ENCODE measurements at places on chromosomes 13 and 19. TPM values are rescaled to one million over a fixed set of nuclear protein-coding genes. Genes with fewer than 3 reads are reported as not detected.

DNA sequence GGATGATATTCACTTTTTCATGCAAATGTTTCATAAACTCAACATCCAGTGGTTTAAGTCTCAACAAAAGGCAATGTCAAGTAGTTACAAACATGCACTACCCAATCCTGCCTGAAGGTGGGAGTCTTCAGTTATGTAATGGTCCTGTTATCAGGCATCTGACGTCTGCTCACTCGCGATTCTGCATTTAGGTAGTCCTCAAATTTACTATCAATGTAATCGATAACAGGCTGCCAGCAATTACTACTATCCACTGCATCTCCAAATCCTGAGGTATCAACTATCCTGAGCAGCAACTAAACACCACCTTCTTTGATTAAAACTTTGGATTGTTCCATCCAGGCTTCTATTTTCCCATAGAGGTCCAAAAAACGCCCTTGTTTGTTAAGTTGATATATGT is 51.2 kb downstream of the NLRP12 start:
- DNase-seq: peak; percentile 83

DNA sequence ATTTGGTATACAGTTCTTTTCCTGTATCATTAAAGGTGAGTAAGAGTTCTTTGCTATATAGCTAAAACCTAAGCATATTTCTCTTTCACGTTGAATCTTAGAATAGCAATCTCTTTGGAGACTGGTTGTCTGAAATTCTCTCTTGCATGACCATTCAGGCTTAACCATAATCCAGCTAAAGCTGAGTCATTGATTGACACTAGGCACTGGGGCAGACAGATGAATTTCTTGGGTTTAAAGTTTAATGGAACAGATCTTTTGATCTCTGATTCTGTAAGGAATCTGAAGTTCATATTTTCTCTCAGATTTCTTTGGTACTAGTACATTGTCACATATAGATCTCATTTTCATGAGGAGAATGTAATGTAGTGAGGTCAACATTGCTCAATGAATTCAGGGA is 397.3 kb upstream of the MIR17HG start:
- peak; percentile 15 for DNase-seq

GRCh38 chr13:78881751-78882150 is 222.8 kb upstream of the OBI1 start:
- peak; percentile 48 for DNase-seq

- DNase-seq: peak; percentile 35
Observed at GRCh38 chr19:13841086-13841961, 35.6 kb upstream of the NANOS3 start.

GRCh38 chr13:40910324-40911050 is 108.6 kb downstream of the ELF1 start:
- no peak for DNase-seq

- DNase-seq: no peak
Observed at GRCh38 chr19:47357788-47358680, 8.9 kb downstream of the DHX34 start.

DNA sequence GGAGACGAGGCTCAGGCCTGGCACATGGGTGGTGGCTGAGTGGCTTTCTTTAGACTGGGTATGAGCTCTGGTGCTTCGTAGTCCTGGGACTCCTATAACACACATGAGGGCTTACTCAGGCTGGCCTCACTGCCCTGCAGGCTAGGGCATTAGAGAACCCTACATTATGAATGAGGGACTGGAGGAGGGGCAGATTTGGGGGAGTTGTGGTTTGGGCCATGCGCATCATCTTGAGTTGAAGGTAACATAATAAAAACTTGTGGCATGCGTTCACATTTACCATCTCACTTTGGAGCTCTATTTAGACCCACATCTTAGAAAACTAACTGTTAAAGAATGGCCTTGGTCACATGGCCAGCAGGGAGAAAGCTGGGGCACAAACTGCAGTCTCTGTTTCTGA is 54.2 kb downstream of the STARD13 start:
- DNase-seq: no peak

- DNase-seq: no peak
Observed at GRCh38 chr19:42065051-42065450, 5.0 kb downstream of the GRIK5 start.

DNA sequence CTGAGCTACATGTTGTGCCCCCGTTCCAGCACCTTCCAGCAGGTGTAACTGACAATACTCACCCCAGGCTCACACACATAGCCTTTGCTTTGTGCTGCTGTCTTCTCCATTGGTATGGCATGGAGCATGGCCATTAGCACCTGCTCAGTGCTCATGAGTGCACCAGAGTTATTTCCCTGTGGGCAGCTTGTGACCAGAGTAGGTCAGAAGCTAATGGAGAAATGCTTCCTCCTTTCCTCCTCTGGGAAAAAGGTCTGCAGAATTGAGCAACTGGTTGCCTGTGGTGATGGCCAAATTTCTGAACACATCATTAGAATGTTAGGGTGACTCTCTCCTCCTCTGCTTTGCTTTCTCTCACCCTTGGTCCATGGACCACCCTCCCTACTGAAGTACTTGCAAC is 344.5 kb upstream of the TMTC4 start:
- DNase-seq: no peak

- DNase-seq: no peak
Observed at GRCh38 chr13:112905619-112905989, 63.4 kb upstream of the MCF2L start.

DNA sequence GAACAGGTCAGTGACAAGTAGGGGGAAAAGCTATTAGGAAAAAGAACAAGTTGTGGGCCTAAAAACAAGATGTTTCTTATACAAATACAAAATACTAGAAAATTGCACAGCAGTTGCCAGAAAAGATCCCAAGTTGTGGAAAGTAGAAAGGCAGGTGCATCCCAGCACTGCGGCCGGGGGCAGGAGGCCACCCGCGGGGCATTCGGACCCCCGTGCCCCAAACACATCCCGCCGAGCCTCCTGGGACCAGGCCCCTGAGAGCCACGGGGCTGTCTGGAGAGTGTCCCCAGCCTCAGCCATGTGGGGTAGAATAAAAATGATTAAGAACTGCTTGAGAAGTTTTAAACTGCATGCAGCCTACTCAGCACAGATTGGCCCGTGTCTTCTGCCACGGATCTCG is 11.4 kb downstream of the RASA3 start:
- no peak for DNase-seq

GRCh38 chr19:51066393-51067186 is 1.7 kb upstream of the KLK13 start:
- no peak for DNase-seq

GRCh38 chr13:112244495-112245177 is 131.5 kb upstream of the SPACA7 start:
- no peak for DNase-seq

GRCh38 chr19:29623726-29624488 is 17.8 kb downstream of the POP4 start:
- DNase-seq: no peak

DNA sequence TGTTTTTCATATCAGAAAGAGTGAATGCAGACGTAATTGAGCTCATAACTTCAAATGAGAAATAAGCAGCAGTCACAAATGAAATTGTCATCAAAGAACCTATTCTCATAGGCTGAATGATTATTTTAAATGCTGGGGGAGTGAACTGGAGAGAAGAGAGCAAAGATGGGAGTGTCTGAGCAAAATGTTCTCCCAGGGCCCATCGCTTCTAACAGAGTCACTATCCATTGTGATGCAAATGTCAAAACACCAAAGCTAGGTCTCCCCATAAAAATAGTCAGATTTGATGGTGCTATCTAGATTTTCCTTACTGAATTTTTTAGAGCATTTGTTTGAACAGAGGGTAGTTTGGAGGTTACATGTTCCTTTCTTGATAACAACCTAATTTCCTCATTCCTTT is 278.7 kb downstream of the PCDH9 start:
- DNase-seq: no peak

GRCh38 chr13:77267362-77267761 is 59.5 kb downstream of the MYCBP2 start:
- DNase-seq: no peak

GRCh38 chr13:93055233-93055632 is 171.4 kb upstream of the GPC6 start:
- no peak for DNase-seq

DNA sequence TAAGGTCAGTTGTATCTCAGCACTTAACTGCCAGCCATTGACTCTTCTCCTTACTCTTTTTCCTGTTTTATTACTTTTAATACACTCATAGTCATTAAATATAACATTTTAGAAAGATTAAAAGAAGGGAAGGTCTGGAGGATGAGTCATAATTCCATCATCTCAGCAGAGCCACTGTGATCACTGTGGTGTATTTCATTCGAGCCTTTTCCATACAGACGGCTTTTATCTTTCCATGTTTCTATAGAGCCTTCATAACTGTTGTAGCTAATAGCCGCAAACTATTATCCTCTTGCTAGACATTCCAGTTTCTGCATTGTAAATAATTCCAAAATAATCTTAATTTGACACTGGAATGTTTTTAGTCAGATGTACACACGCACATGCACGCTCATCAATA is 4.7 kb upstream of the FLT1 start:
- no peak for DNase-seq

DNA sequence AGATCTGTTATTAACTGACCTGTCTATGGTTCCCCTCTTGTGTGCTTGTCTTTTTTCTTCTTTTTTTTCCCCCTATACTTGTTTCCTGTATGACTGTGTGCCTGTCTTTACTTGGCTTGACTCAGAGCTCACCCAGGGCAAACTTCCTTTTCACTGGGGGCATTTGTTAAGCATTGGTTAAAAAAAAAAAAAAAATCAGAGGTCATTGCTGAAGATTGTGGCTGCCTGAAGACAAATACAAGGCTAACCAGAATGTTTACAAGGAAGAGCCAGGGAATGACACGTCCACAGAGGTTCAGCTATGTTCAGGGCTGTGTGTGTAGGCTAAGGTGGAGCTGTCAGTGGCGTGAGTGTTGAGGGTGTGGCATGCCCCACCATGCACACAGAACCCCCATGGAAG is 47.1 kb downstream of the LNX2 start:
- peak; percentile 11 for DNase-seq

DNA sequence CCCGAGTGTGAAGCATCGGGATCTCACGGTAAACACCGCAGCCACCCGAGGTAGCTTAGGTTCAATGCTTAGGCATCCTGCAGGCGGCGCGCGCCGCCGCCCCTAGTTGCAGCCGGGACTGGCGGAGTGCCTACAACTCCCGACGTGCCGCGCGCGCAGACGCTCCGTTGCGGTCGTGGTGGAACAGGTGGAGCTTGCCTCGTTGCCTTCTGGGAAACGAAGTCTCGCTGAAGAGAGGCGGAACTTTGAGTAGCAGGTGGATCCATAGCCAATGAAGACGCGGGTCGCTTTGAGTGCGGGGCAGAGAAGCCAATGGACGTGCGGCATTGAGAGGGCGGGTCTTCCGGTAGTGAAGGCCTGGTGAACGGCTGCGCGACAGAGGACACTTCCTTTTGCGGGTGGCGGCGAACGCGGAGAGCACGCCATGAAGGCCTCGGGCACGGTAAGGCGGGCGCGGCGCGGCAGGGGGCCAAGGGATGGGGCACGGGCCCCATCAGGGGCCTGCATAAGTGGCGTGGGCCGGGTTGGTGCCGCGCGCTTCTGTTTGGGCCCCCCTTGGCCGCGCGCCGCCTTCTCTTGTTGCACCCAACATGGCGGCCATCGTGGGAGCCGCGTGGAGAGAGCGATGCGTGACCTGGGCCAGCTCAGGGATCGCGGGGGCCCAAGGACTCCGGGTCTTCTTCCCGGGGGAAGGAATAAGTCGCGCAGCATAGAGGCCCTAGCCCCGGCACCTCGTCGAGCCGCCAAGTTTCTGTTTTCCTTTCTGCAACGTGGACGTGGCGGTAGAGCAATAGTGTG is at the start of gene RPL18A:
Gene RPL18A (plus strand): TSS at position 378 of the 798 bp plus-strand sequence. CDS start 47 bp downstream, at position 425.
- peak; percentile 99 for DNase-seq

GRCh38 chr19:2047449-2048103 is 3.5 kb downstream of the MKNK2 start:
- DNase-seq: peak; percentile 63

DNA sequence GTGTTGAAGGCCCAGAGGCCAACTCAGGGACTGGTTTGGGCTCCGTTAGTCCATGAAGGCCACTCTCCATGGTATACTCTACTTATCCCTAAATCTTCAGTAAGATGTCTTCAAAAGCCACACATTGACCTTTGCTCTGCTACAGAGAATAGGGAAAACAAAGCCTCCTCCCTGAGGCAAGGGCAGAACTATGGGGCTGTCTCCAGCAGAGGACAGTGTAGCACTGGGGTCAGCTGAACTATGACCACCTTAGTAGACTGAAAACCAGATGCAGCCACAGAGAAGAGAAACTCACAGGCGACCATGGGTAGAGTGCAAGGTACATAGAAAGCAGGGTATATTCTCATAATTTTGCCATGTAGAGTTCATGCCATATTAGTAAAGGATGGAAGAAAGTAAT is 587.4 kb downstream of the LMO7 start:
- DNase-seq: no peak

GRCh38 chr13:45521297-45521696 is 56.6 kb downstream of the COG3 start:
- peak; percentile 35 for DNase-seq

DNA sequence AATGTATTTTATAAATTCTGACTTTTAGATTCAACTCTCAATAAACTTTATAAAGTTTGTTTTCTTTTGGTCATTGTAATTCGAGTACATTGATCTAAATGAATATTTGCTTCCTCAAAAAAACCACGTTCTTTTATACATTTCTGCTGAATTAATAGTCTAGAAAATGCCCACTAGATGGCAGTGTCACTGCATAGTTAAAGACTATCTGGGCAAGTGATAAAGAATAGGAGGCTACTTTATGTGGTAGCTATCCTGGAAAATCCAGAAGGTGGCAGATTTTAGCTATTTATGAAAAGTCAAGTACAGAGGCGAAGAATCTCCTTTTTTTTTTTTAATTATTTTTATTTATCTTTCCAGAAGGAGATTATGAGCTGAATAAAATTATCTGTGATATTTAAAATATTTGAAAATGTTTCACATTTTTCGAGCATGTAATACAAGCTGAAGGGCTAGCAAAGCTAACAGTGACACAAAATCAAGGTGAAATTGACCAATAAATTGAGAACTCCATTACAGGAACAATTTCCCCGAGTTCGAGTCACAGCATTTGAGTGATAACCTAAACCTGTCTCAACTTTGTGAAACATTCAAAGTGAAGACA is 221.8 kb downstream of the OLFM4 start:
- DNase-seq: peak; percentile 90

GRCh38 chr13:49336655-49337054 is 88.9 kb downstream of the CDADC1 start:
- DNase-seq: no peak

- no peak for DNase-seq
Observed at GRCh38 chr13:22064854-22065620, 394.2 kb downstream of the FGF9 start.

- DNase-seq: no peak
Observed at GRCh38 chr19:14577885-14578427, 4.9 kb upstream of the CLEC17A start.

DNA sequence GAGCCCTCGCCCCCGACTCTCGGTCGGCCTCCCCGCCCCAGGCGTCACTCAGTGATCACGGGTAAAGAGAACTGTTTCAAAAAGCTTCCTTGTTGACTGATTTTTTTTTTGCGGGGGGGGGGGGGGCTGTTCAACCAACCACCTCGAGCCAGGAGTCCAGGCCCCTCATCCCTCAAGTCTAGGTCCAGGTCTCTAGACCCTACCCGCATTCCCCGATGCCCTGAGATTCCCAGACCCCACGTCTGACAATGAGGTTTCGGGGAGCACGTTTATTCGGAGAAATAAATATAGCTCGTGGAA is 4.3 kb downstream of the HRC start:
- DNase-seq: no peak

GRCh38 chr13:51291341-51291740 is 48.1 kb upstream of the SERPINE3 start:
- DNase-seq: peak; percentile 26

The GAS6 gene
- polyA plus RNA-seq: 146 TPM

The ICAM4 gene
- 5.6 TPM for polyA plus RNA-seq

The C19orf85 gene
- not detected for polyA plus RNA-seq

The LILRA5 gene
- polyA plus RNA-seq: not detected

The ZNF548 gene
- polyA plus RNA-seq: 9.3 TPM

The FPR3 gene
- polyA plus RNA-seq: not detected

The LILRB4 gene
- not detected for polyA plus RNA-seq

The SKA3 gene
- polyA plus RNA-seq: 3.1 TPM
